AG08396 (cell line): ENCODE measurements at places on chromosomes 5 and 9.

GRCh38 chr5:154722936-154723335, 32.2 kb upstream of the LARP1 start:
- DNase-seq = no peak

GRCh38 chr9:110104261-110104809, 103.6 kb downstream of the C9orf152 start:
- DNase-seq = no peak

DNA sequence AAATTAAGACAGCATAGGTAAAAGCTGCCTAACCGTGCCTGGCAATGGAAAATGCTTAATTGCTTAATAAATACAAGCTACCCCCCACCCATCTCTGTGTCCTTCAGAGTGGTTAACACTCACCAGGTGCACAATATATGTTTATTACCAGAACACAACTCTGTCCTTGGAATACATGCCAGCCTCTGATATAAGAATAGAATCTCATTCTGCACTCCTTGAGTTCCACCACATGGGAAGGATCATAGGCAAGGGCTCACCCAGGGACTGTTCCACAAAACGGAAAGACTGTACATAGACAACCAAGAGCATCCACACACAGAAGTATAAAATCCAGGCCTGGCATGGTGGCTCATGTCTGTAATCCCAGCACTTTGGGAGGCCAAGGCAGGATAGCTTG, 91.4 kb downstream of the STRBP start:
- DNase-seq = no peak

DNA sequence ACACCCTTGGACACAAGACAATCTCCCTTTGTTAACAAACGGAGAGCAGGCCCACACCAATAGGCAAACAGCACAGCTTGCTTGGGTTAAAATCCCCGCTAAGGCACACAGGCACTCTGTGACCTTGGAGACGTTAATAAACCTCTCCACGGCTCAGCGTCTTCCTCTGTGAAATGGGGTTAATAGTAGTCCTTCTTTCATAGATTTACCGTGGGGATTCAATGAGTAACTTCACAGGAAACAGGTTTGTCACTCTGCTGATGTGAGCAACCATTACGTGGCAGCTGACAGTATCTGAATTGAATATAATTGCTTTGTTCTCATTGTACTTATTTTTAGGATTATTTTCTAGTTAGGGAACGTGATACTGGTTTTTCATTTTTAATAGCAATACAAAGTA, 65.2 kb upstream of the ADRA1B start:
- DNase-seq = no peak

GRCh38 chr5:153985498-153985897, 53.2 kb downstream of the FAM114A2 start:
- no peak for DNase-seq
